ENCODE measurements at places on chromosomes 13 and 19.
A peak's percentile ranks its signal among the peaks of the same experiment; 100 is the strongest.

DNA sequence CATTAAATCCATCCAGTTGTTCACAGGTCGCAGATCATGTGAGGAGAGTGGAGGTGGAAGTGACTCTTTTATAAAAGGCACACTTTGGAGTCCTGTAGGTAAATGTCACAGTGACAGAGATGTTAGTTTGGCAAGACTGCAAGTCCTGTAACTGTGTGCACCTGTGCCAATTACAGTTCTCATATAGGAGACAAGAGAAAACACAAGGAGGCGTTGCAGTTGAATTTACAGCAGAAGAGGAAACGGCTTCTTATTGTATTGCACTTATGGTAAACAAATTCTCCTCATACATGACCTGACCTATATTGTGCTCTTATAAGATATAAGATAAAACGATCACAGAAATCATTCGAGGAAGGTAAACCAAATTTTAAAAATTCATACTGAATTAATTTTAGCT lies 732.8 kb upstream of the SLC10A2 start:
- no peak for ATAC-seq

GRCh38 chr13:79448413-79448812 lies 32.5 kb upstream of the NDFIP2 start:
- no peak for ATAC-seq

- no peak for ATAC-seq
Observed at GRCh38 chr19:19657397-19657783, 6.1 kb downstream of the ATP13A1 start.

DNA sequence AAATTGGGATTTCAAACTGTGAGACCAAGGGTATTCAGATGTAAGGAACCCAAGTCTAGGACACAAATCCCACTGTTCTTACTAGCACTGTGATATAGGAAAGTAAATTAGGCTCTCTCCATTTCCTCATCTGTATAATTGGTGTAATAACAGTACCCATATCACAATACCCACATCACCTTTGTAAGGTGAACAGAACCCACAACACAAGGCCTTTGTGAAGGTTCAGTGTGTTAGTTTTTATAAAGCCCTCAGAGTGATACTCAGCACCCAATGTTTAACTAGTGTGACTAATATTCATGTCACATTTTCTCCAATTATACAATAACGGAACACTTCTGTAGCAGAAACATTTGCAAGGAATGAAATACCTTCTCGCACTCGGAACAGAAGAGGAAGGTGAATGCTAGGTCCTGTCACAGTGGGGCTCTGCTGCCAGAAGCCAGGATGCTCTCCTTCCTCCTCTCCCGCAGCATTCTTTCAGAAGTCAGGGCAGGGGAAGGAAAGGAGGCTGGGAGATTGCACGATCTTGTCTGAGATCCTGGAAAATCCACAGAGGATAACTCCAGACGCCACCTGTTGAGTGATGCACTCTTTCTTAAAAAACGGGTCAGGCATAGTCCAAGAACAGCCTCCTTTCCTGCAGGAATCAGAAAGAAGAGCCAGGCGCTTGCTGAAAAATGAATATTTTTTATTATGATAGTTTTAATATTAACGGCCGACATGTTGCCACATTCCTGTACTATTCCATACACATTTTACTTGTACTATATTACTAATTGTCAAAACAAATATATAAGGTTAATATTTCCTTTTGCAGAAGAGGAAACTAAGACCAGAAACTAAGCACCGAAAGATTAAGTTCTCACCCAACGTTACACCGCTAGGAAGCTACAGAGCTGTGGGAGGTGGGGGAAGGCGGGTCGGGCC lies 762 bp downstream of the ZNF45 start:
- ATAC-seq: no peak

GRCh38 chr13:104297075-104297474 lies 1230.9 kb upstream of the SLC10A2 start:
- no peak for ATAC-seq

DNA sequence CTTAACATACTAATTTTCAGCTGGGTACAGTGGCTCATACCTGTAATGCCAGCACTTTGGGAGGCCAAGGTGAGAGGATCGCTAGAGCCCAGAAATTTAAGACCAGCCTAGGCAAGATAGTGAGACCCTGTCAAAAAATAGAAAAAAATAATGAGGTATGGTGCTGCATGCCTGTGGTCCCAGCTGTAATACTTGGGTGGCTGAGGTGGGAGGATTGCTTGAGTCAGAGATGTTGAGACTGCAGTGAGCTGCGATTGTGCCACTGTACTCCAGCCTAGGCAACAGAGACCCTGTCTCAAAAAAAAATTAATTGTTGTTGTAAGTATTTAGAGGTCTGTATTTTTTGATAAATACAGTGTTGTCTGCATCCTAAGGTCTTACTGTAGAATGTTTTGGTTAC lies 66.8 kb downstream of the FNDC3A start:
- no peak for ATAC-seq

- ATAC-seq: peak; percentile 59
Observed at GRCh38 chr13:114043421-114044053, 69.7 kb upstream of the C13orf46 start.

DNA sequence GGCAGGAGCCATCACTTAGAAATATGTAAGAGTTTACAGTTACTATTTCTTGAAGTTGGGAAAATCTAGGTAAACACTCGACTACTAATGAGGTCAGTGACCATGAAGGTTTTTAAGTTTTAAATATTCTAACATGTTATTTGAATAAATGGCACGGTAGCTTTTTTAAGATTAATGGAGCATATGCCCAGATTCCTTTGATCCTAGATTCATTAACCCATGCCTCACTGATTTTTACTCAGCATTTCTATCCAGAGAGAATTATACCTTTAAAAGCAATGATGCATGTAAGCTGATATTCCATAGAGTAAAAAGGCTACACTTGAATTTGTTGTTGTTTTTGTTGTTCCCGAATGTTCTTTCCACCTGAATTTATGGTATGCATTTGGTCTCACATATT lies 541.4 kb downstream of the DACH1 start:
- no peak for ATAC-seq

GRCh38 chr19:49924004-49924880 lies 4.8 kb upstream of the ATF5 start:
- ATAC-seq: no peak

GRCh38 chr19:49852631-49853126 lies 1.7 kb downstream of the PTOV1 start:
- ATAC-seq: no peak

DNA sequence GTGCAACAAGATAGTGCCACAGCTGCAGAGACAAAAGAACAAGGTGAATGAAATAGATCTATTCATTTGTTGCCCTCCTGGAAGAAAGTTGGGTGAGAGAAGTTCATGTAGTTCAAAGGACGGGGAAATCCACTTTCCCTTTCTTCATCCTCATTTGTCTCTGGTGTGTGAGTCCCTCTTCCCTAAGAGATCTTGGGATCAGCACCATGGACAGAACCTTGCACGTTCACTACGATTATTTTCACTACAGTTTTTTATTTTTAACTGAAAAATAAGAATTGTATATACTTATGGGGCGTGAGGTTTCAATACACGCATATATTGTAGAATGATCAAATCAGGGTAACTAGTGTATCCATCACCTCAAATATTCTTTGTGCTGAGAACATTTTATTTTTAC lies 29.2 kb downstream of the NLRP5 start:
- no peak for ATAC-seq

GRCh38 chr13:97559030-97559429 lies 125.1 kb downstream of the RAP2A start:
- ATAC-seq: no peak

- ATAC-seq: no peak
Observed at GRCh38 chr19:40719414-40719894, 2.5 kb downstream of the ITPKC start.

DNA sequence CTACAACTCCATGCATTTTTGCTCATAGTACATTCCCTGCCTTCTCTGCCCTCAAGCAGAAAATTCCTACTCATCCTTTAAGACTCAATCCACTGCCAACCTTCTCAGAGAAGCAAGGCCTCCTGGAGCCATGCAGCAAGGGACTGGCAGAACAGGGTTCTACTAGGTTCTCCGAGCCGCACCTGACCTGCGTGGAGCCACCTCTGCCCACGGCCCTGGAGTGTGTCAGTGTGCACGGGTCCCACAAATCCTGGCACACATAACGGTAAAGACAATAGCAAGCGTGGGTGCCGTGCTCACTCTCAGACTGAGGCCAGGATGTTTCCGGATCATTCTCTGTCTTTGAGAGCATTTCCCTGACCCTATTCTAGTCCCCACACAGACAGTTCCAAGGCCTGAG lies 30.0 kb downstream of the SOX1 start:
- ATAC-seq: no peak

GRCh38 chr19:45498411-45499195 lies at the start of gene PPM1N:
Gene PPM1N (plus strand): TSS chr19:45498443. CDS start chr19:45498473, 30 bp downstream.
- ATAC-seq: peak; percentile 30

DNA sequence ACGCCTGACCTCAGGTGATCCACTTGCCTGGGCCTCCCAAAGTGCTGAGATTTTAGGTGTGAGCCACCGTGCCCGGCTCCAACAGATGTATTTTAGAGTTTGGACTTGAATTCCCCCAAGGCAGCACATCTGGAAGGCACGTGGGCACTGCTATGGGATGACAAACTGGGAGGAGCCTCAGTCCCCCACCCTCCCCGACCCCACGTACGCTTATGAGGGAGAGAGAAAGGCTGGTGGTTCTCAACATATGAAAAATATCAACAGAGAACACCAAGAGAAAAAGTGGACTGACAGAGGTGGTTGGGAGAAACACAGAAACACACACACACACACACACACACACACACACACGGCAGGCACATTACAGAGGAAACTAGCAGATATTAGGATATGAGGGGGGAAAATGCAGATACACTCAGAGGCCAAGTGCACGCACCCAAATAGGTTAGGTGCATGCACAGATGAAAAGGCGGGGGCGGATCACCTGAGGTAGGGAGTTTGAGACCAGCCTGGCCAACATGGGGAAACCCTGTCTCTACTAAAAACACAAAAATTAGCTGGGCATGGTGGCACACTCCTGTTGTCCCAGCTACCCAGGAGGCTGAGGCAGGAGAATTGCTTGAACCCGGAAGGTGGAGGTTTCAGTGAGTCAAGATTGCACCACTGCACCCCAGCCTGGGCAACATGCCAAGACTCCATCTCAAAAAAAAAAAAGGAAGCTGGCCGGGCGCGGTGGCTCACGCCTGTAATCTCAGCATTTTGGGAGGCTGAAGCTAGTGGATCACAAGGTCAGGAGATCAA lies 3.2 kb downstream of the STX10 start:
- ATAC-seq: no peak

GRCh38 chr13:89363144-89363543 lies 1692.0 kb downstream of the SLITRK5 start:
- no peak for ATAC-seq

DNA sequence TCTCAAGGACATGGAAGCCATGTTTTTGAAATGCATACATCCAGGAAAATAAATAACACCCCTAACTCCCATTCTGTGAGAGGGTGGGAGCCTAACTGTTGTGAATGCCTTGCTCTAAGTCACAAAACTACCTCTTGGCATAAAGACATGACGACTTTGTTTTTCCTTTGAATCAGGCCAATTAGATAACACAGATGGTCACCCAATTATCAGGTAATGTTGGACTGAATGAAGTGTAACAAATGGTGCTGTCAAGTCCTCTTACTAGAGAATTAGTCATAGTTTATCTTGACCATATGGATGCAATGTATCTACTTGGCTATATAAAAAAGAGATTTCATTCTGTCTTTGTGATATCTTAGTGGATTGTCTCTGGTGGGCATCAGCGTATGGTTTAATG lies 553.6 kb upstream of the ATXN8OS start:
- ATAC-seq: no peak

Data from activated T-helper 17 cell treated with anti-CD3 and anti-CD28 coated beads, Interleukin-2, amount 50 U/mL, for 72 hours (primary cell).